ENCODE measurements at places on chromosomes 4 and X. TPM values are rescaled to one million over a fixed set of nuclear protein-coding genes. Genes with fewer than 3 reads are reported as not detected.

DNA sequence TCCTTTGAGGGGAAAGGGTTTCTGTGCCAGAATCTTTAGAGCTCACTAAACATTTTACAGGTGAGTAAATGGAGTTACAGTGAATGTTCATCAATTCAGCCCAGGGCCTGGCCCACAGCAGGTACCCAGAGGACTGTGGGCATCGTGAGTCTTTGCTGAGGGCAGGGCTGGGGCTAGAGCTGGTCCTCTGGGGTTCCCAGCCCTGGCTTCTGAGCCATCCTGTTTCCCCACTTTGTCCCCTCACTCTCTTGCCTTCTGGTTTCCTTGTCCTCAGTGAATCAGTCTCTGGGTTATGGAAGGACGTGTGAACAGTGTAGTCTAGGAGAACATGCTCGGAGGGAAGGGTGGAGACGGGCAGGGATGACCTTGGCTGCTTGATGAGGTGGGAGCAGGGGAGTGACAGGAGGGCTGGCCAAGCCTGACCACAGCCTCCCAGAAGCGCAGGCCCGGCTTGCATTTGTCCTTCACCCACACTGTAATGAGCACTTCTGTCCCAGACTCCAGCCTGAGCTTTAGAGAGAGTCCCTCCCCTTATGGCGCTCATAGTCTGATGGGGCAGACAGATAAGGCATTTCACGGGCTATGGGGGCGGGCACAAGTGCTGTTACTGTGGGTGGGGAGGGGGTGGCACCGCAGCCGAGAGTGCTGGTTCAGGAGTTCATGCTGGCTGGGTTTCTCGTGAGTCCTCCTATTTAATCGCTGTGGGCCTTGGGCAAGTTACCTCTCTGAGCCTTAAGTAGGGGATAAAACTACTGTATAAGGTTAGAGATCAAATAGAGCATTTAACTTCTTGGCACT is 17.3 kb downstream of the TBC1D14 start:
- no peak overlapping the region for H3K27ac ChIP-seq
- H3K36me3 ChIP-seq: peaks cover 7% of the 10 kb centered on the region
- DNase-seq: no peak
- H3K27me3 ChIP-seq: no peaks in the 10 kb centered on the region
- no peak overlapping the region for H3K4me3 ChIP-seq

DNA sequence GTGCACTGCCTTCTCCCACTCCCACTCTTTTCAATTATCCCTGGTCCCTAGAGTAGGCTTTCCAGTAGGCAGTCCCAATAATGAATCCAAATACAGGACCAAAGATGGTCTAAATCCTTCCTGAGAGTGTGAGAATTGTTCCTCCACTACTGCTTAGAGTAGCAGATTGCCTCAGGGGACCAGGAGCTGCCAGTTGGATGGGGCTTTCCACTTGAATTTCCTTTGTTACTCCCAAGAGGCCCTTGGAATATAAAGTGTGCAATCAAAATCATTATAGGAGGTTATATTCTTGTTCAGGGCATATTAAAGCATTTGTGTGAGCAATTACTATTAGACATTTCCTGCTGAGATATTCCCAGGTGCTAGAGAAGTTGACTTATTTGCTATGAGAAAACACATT is 156.6 kb upstream of the TLL1 start:
- H3K4me1 ChIP-seq: no peaks in the 10 kb centered on the region
- no peak overlapping the region for H3K4me3 ChIP-seq
- no peak overlapping the region for H3K27ac ChIP-seq
- no peak for DNase-seq
- no peaks in the 10 kb centered on the region for H3K27me3 ChIP-seq
- no peaks in the 10 kb centered on the region for H3K36me3 ChIP-seq

GRCh38 chrX:65740909-65741308 is 73.5 kb downstream of the MSN start:
- H3K36me3 ChIP-seq: peaks cover 51% of the 10 kb centered on the region
- no peak overlapping the region for H3K4me3 ChIP-seq
- no peak overlapping the region for H3K27ac ChIP-seq

DNA sequence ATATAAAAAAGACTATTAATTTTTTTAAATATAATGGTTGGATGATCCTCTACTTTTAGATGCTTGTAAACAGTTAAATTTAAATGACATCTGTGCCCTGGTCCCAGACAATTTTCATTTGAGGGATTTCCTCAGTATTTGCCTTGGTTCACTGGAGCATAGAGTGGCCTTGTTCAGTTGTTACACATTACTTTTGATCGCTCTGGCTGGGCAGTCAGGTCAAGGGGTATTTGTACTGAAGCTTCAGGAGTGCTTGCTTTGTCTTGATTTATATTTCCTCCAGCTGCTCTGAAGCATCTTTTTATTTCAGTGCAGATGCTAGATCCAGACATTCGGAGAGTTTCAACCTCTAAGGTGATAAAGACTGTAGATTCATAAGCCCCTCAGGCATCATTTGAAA is 50.0 kb downstream of the COMMD8 start:
- no peaks in the 10 kb centered on the region for H3K27me3 ChIP-seq
- DNase-seq: peak; percentile 64
- H3K4me1 ChIP-seq: peaks cover 8% of the 10 kb centered on the region
- H3K36me3 ChIP-seq: no peaks in the 10 kb centered on the region

- peaks cover 9% of the 10 kb centered on the region for H3K36me3 ChIP-seq
- no peak overlapping the region for H3K27ac ChIP-seq
- no peaks in the 10 kb centered on the region for H3K27me3 ChIP-seq
- H3K4me1 ChIP-seq: no peaks in the 10 kb centered on the region
- no peak for DNase-seq
- no peak overlapping the region for H3K4me3 ChIP-seq
Measured at GRCh38 chr4:105280338-105281123, 133.9 kb downstream of the TET2 start.

DNA sequence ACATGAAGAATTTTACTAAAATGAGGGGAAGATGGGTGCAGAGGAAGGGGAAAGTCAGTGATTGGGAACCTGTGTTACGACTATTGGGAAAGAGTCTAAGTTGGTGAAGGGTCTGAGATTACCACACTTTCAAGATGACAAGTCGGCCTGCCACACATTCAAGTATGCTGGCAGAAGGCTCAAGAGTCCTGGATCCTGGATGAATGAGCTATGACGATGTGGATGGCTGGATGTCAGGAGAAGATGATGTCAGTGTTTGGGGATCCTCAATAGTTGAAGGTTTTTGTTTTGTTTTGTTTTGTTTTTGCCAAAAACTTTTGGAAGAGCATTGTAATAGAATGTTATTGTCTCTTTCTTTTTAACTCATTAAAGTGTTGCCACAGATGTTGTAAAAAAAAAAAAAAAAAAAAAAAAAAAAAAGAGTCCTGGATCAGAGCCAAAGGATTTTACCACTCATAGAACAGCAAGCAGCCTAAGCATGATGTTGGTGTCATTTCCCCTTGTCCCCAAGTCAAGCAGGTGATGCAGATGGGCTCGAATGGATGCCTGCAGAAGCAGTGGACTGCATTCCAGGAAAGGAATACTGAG is 120.6 kb downstream of the REELD1 start:
- peaks cover 7% of the 10 kb centered on the region for H3K4me1 ChIP-seq
- H3K27ac ChIP-seq: no peak overlapping the region
- H3K4me3 ChIP-seq: no peak overlapping the region
- no peaks in the 10 kb centered on the region for H3K36me3 ChIP-seq

DNA sequence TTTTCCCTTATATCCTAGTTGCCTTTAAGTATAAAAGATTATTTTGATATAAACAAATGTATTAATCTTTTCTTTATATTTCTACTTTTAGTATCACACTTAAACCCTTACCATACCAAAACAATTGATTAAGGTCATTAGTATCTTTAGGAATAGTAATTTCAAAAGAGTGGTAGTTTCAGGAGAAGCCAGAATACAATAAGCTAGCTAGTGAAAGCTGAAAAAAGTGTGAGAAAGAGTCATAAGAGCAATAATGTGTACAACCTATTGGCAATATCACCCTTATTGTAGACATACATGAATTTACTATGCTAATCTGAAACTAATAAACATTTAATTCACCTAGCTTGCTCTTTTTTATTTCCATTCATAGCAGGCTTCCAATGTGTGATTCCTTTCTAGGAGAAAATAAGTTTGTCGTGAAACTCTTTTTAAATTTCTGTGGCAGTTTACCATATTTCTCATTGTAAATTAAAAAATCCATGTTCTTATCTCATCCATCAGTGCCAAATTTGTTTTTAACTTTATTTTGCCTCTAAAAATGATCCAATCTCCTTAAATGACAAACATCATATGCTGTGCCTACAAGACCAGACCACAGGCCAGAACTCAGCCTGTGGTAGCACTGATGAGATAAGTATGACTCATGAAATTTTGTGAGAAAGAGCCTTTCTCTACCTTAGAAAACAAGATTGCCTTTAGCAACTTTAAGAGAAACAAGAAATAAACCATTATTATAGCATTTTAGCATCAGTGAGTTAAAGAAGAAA is 8.1 kb downstream of the NEK1 start:
- no peaks in the 10 kb centered on the region for H3K4me1 ChIP-seq
- no peaks in the 10 kb centered on the region for H3K36me3 ChIP-seq
- no peak overlapping the region for H3K27ac ChIP-seq
- H3K4me3 ChIP-seq: no peak overlapping the region
- no peak for DNase-seq

- H3K27me3 ChIP-seq: no peaks in the 10 kb centered on the region
- H3K36me3 ChIP-seq: no peaks in the 10 kb centered on the region
- no peak for DNase-seq
- no peak overlapping the region for H3K27ac ChIP-seq
Measured at GRCh38 chr4:133776961-133777360, 424.6 kb downstream of the PABPC4L start.

GRCh38 chr4:114811564-114812301 is 213.1 kb downstream of the UGT8 start:
- no peak overlapping the region for H3K27ac ChIP-seq
- DNase-seq: no peak
- H3K27me3 ChIP-seq: no peaks in the 10 kb centered on the region

- DNase-seq: no peak
- no peaks in the 10 kb centered on the region for H3K27me3 ChIP-seq
Measured at GRCh38 chr4:103773691-103774231, 54.0 kb upstream of the TACR3 start.

GRCh38 chr4:147991543-147992283 is 259.8 kb downstream of the ARHGAP10 start:
- H3K4me1 ChIP-seq: peaks cover 7% of the 10 kb centered on the region
- no peaks in the 10 kb centered on the region for H3K27me3 ChIP-seq
- no peak overlapping the region for H3K27ac ChIP-seq
- H3K36me3 ChIP-seq: no peaks in the 10 kb centered on the region
- DNase-seq: no peak

- DNase-seq: no peak
- H3K4me1 ChIP-seq: no peaks in the 10 kb centered on the region
- H3K36me3 ChIP-seq: no peaks in the 10 kb centered on the region
- no peaks in the 10 kb centered on the region for H3K27me3 ChIP-seq
Measured at GRCh38 chr4:4328840-4329239, 38.8 kb downstream of the ZBTB49 start.

GRCh38 chrX:31092970-31093638 is 21.3 kb upstream of the FTHL17 start:
- no peaks in the 10 kb centered on the region for H3K27me3 ChIP-seq
- H3K27ac ChIP-seq: no peak overlapping the region
- DNase-seq: no peak
- no peak overlapping the region for H3K4me3 ChIP-seq

DNA sequence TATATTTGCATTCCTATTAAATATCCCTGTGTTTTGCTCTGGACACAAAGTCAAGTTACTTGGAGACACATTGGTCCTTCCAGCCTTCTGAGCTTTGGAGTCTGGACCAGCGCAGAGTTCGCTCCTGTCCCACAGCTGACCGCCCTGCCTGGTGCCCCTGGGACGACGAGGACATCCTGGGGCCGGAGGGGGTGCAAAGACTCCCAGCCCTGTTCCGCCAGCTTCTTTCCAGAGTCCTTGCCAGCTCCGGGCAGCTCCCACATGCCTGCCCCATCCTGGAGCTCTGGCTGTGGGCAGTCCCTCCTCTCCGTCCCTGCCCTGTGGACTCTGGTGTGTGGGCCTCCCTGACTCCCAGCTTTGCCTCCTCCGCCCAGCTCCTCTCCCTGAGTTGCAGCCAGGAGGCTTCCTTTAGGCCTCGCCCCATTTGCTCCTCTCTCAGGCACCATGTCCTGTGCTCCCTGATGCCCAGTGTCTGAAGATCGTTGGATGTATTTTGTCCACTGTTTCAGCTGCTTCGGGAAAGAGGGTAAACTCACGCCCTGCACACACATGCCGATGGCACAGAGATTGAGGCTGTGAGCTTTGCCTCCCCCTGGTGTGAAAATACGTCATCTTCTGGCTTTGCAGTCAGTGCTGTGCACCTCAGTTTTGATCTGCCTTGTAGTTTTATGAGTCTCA is 4.9 kb upstream of the PCGF3 start:
- no peak for DNase-seq
- no peaks in the 10 kb centered on the region for H3K27me3 ChIP-seq
- H3K27ac ChIP-seq: no peak overlapping the region
- H3K4me1 ChIP-seq: peaks cover 4% of the 10 kb centered on the region
- no peaks in the 10 kb centered on the region for H3K36me3 ChIP-seq

DNA sequence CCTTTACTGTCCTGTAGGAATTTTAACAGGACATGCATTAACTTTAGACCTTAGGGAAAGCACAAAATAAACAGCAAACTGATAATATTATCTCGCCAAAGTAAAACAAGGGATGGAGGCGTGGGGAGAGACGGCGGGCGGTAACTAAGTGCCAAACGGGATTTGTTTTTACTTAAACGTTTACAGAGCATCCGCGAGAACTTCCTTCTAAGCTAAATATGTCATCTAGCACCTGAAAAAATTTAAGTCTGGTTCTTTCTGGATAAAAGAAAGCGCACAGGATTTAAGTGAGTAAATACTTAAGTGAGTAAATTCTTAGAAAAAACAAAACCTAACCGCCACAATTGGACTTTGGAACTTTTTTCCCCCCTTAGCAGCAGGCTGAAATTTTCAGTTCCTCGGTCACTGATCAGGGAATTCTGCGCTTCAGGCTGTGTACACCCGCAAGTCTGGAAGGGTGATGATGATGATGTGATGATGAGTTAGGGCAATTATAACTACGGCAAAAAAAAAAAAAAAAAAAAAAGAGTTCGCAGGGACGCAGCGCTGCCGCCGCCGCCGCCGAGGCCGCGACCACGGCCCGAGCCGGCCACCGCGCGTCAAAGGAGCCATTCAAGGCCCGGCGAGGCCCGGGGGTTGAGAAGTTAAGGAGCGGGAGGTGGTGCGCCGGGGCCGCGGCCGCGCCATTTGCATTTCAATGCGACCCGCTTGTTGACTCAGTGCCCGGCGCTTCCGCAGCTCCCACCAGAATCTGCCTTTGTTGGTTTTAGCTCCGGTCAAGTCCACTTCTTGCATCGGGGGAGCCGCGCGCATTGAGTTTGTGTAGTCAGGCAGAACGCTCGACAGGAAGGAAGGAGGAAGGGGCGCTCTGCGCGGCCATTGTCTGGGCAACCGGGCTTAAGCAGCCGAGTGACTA is 108.8 kb downstream of the SPRY1 start:
- peak; percentile 69 for DNase-seq
- peak overlapping the region; percentile 5 for H3K27ac ChIP-seq
- H3K27me3 ChIP-seq: no peaks in the 10 kb centered on the region
- peak overlapping the region; percentile 47 for H3K4me3 ChIP-seq

The SPIN4 gene
- total RNA-seq: 5.9 TPM

The ERCC6L gene
- total RNA-seq: not detected

The GPR50 gene
- not detected for total RNA-seq

The AMTN gene
- not detected for total RNA-seq

The PDGFC gene
- total RNA-seq: 28.9 TPM

The CT45A3 gene
- not detected for total RNA-seq

The GABRB1 gene
- not detected for total RNA-seq

The GYG2 gene
- total RNA-seq: 0.98 TPM

The UGT8 gene
- 10.4 TPM for total RNA-seq

The SPOCK3 gene
- not detected for total RNA-seq
